ENCODE measurements at places on chromosomes 3 and 15.

- DNase-seq: no peak
Measured at GRCh38 chr3:39809181-39809994, at the start of gene MYRIP. MYRIP (plus strand) TSS chr3:39809609; CDS start chr3:39900817, 91,208 bp downstream.

- DNase-seq: no peak
Measured at GRCh38 chr15:80870893-80871292, 91.7 kb downstream of the CEMIP start.

- no peak for DNase-seq
Measured at GRCh38 chr15:72737061-72737460, 46.5 kb downstream of the ADPGK start.

GRCh38 chr15:51861557-51862359 lies 32.3 kb downstream of the TMOD3 start:
- no peak for DNase-seq

DNA sequence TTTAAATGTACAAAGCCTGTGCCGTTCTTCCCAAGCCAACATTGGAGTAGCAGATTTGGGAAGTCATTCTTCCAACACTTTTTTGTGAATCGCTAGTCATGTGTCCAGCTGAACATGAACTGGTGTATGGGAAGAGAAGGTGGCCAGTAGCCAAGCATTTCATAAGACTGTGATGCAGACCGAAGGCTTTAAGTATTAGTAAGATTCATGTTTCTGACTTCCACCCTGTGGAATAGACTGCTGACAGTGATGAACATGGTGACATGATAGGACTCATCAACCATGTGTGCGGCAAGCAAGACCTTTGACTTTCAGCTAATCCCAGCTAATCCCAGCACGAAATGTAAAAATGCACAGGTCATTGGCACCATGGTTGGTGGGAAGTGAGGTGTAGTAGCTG lies 48.3 kb upstream of the THSD4 start:
- DNase-seq: no peak

GRCh38 chr3:56123487-56123886 lies 344.8 kb downstream of the ERC2 start:
- no peak for DNase-seq

DNA sequence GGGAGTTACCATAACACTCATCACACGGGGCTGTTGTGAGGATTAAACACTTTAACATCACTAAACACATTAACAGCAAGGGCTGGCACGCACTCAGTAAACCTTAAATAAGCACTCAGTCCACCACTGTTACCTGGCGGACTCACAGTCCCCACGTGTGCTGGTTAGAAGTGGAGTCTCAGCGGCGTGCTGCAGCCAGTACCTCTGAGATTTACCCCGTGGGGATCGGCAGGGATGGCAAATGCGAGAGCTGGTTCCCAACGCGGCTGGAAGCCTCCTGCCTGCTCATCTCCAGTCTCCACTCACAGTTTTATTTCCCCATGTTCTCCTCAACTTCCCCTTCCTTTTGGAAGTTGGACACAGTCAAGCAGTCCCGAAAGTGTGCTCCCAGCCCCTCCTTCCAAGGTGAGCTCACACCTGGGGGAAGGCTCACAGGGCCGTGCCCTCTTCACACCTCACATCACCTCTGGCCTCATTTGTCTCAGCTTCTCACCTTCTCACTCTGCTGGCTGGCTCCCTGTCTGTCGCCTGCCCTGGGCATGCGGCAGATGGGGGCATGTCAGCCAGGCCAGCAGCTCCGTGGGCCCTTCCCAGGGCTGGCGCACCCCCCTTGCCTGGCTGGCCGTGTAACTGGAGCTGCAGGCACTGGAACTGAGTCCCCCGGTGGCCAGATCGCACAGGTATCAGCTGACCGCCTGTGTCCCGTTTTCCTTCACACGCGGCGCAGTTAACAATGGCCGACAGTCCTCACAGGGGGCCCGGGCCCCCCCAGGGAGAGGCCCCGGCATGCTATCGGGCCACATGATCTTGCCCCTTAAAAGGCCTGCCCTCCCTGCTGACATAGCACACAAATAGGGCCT lies 87.1 kb downstream of the WNT7A start:
- no peak for DNase-seq

DNA sequence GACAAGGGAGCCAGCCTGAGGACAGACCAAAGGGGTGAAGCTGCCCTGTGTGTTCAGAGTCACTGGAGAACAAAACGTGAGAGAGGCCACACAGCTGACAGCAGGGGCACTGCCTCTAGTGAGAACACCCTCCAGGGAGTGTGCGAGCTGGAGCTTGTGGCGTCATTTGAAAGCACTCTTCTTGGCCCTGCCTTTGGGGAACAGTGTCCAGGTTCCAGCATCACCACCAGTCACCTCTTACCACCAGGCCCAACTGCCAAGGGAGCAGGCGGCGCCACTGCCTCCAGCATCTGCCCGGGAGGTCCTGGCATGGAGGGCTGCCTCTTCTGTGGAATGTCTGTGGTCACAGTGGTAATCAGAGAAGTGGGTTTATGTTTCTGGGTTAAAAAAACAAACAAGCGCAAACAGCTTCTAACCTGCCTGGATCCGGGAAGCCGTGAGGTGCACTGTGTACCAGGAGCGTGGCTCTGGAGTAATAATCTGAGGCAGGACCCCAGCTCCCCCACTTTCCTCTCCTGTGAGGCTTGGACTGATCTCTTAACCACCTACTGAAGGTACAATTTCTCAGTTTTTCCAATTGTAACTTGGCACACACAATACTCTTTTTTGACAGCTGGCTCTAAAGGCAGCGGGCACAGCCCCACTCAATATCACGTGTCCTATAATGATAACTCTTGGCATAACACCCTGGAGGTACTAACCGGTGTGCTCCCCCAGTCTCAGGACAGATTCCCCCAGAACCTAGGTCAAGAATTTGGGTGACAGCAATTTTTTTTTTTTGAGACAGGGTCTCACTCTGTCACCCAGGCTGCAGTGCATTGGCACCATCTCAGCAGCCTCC lies 32.2 kb upstream of the CDCP1 start:
- no peak for DNase-seq

All from NCI-H1417 treated with DMSO at 0.1 percent for 48 hours (cell line).